Stimulated activated CD8-positive, alpha-beta memory T cell treated with anti-CD3 and anti-CD28 coated beads, Interleukin-4, amount 100 ng/mL, for 48 hours (primary cell): ENCODE measurements at places on chromosomes 5 and 9.

DNA sequence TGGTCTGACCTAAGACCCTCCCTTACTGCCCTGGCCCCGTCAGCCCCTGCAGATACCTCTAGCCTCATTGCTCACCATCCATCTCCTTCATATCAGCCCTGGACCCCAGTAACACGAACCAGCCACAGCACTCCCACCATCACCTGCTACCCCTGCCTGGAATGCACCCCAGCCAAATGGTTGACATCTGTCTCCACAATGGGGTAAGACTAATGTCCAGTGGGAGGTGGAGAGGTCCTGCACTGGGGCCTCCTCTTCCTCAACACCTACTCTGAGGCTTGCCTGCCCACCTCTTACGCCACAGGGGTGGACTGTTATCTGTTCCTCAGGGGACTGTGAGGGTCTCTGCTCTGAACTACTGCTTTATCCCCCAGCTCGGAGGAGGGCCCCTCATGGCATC is 12.1 kb downstream of the CSF2 start:
- no peak for DNase-seq

- no peak for DNase-seq
Observed at GRCh38 chr9:110753731-110754231, 85.2 kb downstream of the MUSK start.

- peak; percentile 66 for DNase-seq
Observed at GRCh38 chr5:157312492-157312891, 46.6 kb downstream of the CYFIP2 start.

GRCh38 chr9:79120941-79121340 is 450.8 kb upstream of the TLE4 start:
- no peak for DNase-seq

DNA sequence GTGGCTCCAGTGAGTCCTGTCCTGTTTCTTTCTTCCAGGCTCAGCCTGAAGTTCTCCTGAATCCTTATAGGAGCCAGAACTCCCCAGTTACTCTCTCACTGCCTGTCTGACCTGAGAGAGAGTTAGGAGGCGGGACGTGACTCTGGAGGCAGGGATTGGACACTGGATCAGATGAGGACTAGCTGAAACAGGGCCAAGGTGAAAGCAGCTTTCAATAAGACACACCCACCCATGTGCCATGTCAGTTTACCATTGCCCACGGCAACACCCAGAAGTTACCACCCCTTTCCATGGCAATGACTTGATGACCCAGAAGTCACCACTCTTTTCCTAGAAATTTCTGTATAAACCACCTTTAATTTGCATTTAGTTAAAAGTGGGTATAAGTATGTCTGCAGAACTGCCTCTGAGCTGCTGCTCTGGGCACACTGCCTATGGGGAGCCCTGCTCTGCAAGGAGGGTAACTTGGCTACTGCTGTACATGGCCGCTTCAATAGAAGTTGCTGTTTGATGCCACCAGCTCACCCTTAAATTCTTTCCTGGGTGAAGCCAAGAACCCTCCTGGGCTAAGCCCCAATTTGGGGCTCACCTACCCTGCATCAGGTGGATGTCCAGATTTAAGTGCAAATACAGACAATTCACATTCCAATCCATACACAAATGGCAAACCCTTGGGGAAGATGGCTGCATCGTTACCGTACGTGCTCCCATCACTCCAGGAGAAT is 13.7 kb downstream of the FCN2 start:
- peak; percentile 5 for DNase-seq

DNA sequence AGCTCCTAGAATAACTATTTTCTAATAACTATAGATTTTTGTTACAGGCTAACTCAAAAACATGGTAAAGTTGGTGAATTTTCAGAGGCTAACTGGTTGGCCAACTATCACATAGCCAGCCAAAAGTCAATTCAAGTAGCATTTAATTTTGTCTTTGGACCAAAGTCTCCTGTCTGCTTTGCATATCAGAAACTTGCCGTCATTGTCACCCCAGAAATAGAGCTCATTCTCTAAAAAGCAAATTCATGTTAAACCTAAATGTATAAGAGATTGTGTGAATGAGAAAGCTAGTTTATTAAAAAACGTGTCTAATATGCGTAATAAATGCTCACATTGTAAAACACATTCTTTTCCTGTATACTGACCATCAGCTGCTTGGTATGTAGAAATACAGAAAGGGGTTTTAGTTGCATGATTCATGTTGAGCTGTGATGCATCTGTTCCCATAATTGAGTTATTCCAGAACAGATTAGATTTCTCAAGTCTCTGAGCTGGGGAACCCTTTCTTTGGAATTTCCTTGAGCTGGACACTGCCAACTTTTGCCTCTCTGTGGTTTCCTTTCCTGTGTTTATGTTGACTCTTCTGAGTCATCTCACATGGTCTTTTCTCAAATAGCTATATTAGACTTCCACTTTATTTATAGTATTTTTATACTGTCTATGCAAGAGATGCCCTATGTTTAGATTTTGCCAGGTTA is 7.3 kb downstream of the SRFBP1 start:
- DNase-seq = no peak

DNA sequence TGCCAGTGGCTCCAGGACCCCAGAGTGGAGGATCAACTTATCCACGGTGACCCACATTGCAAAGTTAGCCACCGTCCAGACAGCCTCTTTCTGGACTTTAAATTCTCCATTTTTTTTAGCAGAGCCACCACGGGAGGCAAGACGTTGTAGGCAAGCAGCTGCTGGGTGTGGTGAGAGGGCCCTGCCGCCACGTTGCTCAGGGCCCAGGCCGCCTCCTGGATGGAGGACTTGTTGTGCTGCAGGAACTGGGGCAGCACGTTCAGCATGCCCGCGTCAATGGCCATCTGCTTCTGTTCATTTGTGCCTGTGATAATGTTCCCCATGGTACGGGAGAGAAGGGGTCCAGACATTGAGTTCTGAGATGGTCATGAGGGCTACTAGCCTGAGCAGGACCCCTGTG is 114.3 kb upstream of the POC5 start:
- no peak for DNase-seq

- DNase-seq = no peak
Observed at GRCh38 chr9:20550326-20550725, 72.0 kb downstream of the MLLT3 start.

GRCh38 chr5:14748180-14748900 is 83.8 kb downstream of the OTULIN start:
- no peak for DNase-seq

- no peak for DNase-seq
Observed at GRCh38 chr9:83154087-83154736, 91.3 kb upstream of the RASEF start.

- DNase-seq = peak; percentile 29
Observed at GRCh38 chr9:110623462-110624025, 44.0 kb upstream of the SVEP1 start.

- no peak for DNase-seq
Observed at GRCh38 chr5:103066326-103066725, 53.6 kb downstream of the GIN1 start.

DNA sequence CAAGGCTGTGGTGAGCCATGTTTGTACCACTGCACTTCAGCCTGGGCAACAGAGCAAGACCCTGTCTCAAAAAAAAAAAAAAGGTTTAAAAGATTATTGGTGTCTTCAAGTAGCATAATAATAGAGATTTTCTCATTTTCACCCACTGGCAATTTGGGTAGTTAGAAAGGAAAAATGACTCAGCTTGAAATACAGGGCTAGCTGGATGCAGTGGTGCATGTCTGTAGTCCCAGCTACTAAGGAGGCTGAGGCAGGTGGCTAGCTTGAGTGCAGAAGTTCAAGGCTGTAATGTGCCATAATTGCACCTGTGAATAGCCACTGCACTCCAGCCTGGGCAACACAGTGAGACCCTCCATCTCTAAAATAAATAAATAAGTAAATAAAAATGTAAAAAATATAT is 111.1 kb downstream of the ARRDC3 start:
- no peak for DNase-seq

DNA sequence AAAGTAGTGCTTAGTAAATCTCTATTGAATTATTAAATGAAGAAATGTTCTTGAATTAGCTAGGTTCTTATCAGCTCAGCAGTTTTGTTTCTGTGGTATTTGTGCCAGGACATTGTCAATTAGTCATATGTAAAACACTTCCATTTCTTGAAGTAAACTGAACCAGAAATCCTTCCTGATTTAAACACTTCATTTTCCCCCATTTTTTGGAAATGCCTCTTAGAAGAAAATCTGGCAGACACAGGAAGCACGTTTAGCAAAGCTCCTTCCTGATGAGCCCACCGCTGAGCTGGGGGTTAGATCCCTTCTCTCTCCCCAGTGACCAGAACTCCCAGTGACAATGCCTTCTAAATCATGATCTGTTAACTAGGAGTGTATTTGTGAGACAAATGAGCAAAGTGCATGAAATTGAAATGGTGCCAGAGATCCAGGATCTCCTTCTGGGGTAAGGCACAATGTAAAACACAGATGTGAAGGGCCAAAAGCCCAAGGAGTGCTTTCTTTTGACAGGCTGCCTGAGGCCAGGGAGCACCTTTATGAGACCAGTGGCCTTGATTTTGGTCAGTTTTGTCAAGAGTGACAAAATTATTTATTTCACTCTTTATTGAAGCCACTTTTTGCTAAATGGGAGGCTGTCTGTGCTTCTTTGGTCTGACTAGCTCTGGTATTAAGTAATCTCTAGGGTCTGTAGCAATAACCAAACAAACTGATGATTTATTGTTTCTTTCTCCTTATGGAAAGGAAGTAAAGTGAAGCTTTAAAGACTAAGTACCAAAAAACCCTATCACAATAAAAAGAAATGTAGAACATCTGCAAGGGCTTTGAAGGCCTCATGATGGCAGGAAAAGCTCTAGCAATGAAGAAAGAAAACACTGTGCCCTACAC is 25.5 kb upstream of the RUSC2 start:
- no peak for DNase-seq

GRCh38 chr5:156121234-156121633 is 205.7 kb upstream of the SGCD start:
- no peak for DNase-seq

- DNase-seq = no peak
Observed at GRCh38 chr5:157993201-157993600, 134.3 kb upstream of the CLINT1 start.

- no peak for DNase-seq
Observed at GRCh38 chr5:82885627-82886389, 191.4 kb downstream of the TMEM167A start.

GRCh38 chr5:765948-766631 is 18.4 kb downstream of the ZDHHC11B start:
- no peak for DNase-seq

- no peak for DNase-seq
Observed at GRCh38 chr9:82903503-82903902, 159.4 kb downstream of the RASEF start.

DNA sequence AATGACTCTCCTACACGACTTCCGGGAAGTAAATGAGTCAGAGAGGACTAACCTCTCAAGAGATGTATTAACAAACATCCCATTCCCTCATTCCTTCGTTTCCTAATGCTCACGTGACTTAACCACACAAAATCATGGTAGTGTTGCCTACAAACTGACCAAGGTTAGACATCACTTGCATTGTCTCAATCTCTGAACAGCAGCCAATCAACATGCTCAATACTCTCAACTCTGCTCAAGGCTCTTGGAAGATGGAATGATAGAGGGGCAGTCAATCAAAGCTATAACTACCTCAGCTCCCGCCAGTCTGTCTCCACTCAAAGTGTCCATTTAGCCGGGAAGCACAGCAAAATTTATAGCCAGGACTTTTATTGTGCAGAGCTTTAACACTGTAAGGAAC is 143.8 kb upstream of the PIK3R1 start:
- no peak for DNase-seq

GRCh38 chr9:89418882-89419640 is 78.9 kb downstream of the SEMA4D start:
- peak; percentile 84 for DNase-seq

- DNase-seq = no peak
Observed at GRCh38 chr5:37803487-37803886, 36.4 kb downstream of the GDNF start.

- no peak for DNase-seq
Observed at GRCh38 chr5:7684826-7685225, 166.1 kb downstream of the CFAP90 start.

DNA sequence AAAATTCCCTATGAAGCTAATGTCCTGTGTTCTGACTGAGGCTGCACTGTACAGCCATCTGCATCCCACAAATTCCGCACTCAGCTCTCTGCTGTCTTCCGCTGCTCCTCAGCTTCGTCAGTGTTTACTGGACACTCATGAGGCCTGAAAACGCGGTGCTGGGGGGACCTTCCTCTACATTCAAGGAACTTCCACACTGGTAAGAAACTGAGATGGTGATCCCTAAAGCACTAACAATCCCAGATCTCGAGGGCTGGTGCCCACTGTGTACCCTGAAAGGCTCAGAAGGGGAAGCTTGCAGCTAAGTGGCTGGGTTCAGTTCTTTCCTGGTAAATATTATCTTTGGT is 117.9 kb downstream of the NRG2 start:
- no peak for DNase-seq

DNA sequence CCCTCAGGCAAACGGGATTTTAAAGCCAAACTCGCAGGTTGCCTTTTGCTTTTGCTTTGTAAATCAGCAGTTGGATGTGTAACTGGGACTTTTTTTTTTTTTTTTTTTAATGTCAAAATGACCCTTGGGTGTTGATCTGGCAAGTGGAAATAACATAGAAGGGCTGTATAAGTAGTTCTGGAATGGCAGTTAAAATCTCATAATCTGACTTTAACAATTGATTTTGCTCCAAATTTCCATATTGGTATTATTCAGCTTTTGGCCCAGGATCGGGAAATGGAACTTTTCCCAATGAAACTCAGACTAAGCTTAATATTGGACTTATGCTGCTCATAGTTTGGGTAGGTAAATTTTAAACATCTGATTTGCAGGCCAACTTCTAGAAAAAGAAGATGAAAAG is 346.8 kb upstream of the NUDT12 start:
- DNase-seq = no peak

- DNase-seq = no peak
Observed at GRCh38 chr5:126373375-126374108, 49.7 kb upstream of the GRAMD2B start.

DNA sequence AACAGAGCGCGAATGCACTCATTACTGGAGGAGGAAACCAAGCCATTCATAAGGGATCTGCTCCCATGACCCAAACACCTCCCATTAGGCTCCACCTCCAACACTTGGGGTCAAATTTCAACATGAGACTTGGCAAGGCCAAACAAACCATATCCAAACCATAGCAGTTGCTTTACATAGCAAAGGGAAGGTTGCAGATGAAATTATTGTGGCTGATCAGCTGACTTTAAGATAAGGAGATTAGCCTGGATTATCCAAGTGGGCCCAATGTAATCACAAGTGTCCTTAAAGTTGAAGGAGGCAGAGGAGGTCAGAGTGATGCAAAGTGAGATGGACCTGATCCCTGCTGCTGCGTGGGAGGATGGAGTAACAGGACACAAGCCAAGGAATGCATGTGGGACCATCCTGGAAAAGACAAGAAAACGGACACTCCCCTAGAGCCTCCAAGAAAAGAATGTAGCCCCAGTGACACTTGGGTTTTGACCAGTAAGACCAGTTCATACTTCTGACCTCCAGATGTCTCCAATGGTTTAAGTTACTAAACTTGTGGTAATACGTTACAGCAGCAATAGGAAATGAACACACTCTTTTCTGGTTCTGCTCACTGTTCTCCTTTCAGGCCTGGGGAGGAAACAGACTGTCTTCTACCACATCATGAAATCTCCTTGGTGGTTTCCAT is 167.3 kb downstream of the GNAQ start:
- DNase-seq = no peak
